ENCODE measurements at places on chromosomes 1 and 21.

- DNase-seq, result no peak
Observed at GRCh38 chr1:167776151-167776550, 54.4 kb downstream of the MPZL1 start.

GRCh38 chr21:43591571-43591970, 67.7 kb downstream of the HSF2BP start:
- DNase-seq, result no peak

DNA sequence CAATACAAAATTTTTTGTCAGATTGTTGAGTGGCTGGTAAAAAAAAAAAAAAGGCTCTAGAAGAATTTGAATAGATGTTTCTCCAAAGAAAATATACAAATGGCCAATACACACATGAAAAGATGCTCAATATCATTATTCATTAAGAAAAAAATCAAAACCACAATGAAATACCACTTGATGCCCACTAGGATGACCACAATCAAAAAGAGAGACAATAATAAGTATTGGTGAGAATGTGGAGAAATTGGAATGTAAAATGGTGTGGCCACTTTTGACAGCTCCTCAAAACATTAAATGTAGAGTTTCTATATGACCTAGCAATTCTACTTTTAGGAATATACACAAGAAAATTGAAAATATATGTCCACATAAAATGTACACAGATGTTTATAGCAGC, 100.0 kb downstream of the CLEC20A start:
- DNase-seq, result no peak

- DNase-seq, result no peak
Observed at GRCh38 chr21:31880816-31881215, 8.0 kb downstream of the HUNK start.

- DNase-seq, result peak; percentile 53
Observed at GRCh38 chr21:32253215-32253641, 25.6 kb downstream of the MIS18A start.

DNA sequence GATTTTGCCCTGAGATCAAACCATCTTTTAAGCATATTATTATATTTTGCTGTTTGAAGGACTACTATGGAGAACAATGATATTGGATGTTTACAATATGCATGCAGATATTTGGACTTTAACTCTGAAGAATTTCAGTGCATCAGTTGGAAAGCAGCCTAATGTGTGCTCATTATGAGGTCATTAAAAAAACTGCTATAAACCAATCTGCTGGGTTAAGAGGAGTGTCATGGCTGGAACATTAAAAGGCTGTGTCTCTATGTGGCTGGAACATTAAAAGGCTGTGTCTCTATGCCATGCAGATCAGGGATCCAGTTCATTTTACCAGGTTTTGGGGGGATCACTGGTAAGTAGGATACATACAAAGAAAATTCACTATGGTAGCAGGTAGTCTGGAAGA, 77.6 kb downstream of the SPATA46 start:
- no peak for DNase-seq

DNA sequence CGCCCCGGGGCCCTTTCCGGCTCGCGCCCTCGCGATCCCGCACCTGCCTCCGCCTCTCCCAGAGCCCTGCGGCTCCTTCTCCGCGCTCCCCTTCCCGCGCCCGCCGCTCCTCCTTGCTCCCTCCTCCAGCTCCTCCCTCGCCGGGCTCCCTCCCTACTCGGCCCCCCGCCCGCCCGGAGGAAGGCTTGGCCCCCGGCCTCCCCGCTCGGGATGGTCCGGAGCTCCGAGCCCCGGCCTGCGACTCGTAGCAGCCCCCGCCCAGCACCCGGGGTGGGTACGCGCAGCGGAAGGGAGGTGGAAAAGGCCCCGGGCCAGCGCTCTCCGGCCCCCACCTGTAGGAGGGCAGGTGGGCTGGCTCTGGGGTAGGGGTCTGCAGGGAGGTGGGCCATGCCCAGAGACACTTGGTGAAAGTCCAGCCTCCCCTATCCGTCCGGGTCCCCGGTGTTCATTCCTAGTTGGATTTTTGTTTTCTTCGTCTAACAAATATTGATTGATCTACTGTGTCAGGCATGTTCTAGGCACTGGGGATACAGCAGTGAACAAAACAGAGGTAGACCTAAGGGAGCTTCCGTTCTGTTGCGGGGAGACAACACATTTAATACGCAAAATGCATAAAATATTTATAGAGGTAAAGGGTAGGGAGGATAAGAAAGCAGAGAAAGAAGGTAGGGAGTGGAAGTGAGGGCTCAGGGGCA, at the start of gene HTR1D:
Gene HTR1D (minus strand): TSS at position 82 of the 695 bp plus-strand sequence. CDS start 23,283 bp downstream, outside the sequence.
- no peak for DNase-seq

- no peak for DNase-seq
Observed at GRCh38 chr1:7462617-7463016, 308.5 kb upstream of the VAMP3 start.

- no peak for DNase-seq
Observed at GRCh38 chr21:25097648-25098047, 509.6 kb downstream of the MRPL39 start.

DNA sequence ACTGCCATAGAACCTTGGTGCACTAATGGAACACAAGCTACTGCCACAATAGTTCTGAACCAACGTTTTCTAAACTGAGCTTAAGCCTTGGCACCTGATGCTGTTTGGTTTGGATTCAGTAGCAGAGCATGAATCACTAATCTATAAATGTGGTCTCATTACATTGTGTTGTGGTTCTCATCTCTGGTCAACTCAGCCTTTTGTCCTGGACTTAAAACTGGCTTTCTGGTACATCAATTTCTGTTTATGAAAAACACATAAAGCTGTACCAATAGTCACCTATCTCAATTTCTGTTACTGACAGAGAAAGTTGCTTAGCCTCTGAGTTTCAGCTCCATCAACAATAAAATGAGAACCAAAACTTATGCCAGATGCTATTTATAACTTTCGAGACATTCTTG, 197.5 kb upstream of the KIAA0040 start:
- DNase-seq, result no peak

- no peak for DNase-seq
Observed at GRCh38 chr1:43284065-43284464, 1.3 kb downstream of the C1orf210 start.

DNA sequence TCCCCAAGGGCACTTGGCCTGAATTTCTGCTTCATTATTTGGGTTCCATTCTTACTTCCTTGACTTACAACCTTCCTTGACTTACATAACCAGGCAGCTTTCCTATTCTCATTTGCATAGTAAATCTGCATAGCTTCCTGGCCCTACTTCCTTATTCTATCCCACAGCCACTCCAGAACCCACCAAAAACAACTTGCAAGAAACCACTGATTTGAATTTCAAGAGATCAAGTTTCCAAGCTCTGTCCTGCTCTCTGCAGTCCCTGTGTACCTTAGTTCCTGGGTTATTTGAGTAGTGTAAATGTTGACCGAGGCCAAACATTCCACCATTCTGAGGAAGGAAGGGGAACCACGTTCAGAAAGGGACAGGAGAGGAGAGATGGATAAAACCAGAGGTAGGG, 603.3 kb downstream of the PTPRC start:
- no peak for DNase-seq

GRCh38 chr21:17779496-17779895, 39.7 kb downstream of the C21orf91 start:
- DNase-seq, result no peak

DNA sequence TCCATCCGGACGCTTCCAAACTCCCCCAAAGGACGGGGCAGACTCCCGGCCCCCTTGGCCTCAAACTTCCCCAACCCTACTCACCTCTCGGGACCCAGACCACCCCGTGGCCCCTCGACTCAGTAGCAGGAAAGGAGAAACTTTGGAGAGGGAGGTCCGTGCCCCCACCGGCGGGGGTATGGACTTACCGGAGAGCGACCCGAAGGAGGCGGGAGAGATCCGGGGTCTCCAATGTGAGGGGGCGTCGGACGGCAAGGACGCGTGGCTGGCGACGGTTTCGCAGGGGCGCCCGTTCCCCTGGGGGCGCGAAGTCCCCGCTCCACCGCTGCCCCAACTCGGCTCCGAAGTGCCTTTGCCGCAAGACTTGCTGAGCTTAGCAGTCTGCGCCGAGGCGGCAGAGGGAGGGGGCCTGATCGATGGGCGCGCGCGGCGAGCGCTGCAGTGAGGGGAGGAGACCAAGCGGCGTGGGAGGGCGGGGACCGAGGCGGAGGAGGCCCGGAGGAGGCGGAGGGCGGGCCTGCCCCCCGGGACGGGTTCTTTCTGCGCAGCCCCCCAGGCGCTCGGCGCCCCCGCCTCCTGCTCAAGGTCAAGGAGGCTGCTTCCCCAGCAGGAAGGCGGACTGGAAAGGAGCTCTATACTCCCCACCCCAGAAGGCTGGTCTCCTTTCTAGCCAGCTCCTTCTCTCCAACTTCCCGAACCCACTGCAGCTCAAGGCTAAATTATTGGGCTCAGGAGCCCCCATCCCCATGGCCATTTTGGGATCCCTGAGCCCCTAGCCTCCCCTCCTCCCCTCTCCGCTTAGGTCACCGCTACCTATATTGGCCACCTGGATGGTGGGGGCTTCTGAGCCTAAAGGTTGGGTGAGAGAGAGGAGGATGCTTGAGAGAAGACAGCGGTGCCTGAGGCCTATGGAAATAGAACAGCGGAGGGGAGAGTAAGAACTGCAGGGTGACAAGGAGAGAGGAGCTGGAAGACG, at the start of gene SYT2:
Gene SYT2 (minus strand): TSS at position 385 of the 976 bp plus-strand sequence. CDS start 104,682 bp downstream, outside the sequence.
- DNase-seq, result peak; percentile 20

DNA sequence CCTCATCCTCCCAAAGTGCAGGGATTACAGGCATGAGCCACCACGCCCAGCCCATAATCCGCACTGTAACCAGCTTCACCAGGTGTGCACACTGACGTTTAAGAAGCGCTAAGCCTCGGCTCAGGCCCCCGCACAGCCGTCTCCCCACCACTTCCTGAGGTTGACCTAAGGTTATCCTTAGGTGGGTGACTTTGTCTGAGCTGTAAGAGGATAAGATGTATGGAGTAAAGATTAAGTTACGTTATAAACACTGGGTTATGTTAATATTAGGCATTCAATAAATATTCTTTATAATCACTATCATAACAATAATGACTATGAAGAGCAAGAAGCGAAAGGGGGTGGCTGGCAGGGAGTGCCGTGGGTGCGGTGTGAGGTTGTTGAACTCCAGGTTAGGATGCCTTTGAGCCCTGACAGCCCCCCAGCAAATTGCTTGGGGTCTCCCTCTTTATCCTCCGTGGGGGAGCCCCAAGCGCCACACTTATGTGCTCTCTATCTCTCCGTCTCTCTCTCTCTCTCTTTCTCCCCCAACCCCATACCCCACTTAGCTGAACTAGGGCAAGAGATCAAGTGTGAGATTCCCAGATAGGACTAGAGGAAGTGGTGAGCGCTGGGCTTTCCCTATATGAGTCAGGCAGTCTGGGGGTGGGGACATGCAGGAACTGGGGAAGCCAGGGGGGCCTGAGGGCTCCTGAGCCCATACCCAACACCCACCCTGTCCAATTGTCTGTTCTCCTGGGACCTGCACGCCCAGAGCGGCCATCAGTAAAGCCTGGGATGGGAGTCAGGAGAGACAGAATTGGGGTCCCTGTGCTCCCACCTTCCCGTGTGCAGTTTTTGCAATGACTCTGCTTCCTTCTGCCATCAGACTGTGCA, 7.6 kb downstream of the EFHD2 start:
- no peak for DNase-seq

DNA sequence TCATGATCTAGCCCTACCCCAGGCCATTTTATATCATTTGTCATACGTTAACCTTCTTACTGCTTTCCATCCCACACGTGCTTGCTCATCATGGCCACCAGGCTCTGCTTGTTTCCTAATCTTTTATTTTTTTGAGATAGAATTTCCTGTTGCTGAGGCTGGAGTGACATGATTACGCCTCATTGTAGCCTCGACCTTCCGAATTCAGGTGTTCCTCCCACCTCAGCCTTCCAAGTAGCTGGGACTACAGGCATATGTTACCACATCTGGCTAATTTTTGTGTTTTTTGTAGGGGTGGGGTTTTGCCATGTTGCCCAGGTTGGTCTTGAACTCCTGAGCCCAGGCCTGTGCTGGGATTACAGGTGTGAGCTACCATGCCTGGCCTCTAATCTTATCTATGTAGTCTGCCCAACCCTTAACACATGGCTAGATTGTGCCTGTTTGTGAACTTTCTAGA, 3.3 kb downstream of the UAP1 start:
- DNase-seq, result no peak

DNA sequence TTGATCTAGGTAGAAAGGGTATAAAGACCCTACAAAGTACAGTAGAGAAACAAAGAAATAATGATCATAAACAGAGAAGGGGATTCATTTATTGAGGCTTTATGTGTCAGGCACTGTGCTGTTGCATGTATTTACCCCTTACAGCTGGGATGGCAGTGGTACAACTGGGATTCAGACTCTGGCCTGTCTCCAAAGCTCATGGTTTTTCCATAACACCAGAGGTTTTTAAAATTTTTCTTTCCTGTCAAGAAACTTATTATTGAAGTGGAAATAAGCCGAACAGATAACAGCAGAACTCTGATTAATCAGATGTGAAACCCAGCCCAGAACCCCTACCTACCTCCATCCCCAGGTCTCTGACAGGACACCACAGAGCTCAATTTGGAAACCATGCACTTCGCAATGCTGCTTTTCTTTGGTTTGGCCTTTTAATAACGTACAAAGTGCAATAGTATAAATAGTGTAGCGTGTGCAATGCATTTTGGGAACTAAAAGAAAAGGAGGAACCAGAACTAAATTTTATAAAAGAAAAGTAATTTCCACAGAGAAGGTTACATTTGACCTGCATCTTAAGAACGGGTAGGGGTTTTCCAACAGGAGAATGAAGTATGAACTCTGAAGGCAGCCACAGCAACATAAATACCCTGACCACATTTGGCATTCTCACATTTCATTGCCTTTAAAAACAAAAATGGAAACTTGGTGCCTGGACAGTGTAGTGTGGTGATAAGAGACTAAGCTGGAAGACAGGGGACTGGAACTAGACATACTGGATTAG, 92.0 kb upstream of the S1PR1 start:
- no peak for DNase-seq

DNA sequence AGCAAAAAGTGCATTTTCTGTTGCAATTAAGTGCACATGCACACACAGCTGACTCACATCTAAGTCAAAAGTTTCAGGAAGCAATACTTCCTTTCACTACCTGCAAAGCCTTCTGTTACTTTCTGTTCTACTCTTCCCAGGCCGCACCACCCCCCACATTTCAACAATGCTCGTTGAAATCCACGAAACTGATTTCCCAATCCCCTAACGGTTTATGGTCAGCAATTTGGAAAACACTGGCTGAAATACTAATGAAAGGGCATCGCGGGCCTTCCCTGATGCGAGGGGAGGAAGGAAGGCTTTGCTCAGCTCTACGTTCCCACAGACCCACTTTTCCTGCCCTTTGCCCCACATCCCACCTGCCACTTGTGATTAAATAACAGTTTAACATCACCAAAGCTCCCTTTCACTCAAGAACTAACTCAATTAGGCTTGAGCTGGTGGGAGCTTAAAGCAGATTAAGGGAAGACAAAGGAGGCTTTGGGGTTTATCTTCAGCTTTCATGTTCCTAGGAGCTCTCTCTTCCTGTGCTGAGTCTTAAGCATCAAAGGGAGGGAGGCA, 243.2 kb upstream of the RAB4A start:
- no peak for DNase-seq

- no peak for DNase-seq
Observed at GRCh38 chr21:37670883-37671282, 245.4 kb downstream of the KCNJ6 start.

DNA sequence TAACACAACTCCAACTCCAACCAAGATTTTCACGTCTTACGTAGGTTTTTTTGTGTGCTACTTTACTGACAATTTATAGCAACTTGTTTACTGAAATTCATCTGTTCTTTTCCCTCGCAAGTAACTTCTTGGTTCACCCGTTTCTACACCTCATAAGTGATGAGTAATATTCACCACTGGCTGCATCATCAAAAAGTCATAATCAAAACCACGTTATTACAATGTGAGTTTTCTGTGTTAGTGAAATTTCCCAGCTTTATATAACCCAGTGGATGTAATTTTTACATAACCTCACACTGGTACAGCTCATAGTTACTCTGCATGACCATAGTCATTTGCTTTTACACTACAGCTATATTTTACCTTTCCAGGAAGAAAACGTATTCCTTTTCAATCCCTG, 401.1 kb upstream of the LYPLAL1 start:
- no peak for DNase-seq

Measured in left ventricle myocardium inferior (tissue), 1 donor.